ENCODE measurements at places on chromosomes 7 and 10.

- no peak for DNase-seq
These were observed 1004.9 kb downstream of the KCNMA1 start for GRCh38 chr10:76632767-76633051.

DNA sequence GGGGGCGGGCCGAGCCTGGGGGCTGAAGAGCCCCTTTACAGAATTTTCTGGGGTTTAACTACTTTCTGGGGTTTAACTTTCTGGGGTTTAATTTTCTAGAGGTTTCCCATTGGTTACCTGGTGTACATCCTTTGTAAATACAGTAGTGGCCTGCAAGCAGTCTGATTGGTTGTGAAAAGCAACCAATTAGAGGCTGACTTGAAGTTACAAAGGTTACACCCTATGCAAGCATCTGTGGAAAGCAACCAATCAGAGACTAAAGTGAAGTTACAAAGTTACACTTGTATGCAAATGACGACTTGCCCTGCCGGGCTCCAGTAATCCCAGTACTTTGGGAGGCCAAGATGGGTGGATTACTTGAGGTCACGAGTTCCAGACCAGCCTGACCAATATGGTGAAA is 27.4 kb downstream of the GTF2I start:
- no peak for DNase-seq

DNA sequence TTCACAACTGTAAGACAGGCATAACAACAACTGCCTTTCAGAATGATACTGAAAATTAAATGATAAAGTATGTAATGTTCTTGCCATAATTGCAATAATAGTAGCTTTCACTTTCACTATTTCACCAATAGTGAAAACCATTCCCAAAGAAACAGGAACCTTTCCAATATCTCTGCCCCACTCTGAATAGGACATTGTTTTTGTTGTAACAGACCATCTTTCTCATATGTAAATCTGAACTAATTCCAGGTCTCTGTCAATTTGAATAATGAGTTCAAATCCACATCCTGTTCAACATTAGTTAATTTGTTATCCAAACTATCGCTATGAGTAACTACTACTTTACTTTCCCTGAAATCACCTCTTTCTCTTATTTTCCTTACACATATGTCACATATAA is 148.0 kb downstream of the LRRN3 start:
- DNase-seq = no peak

DNA sequence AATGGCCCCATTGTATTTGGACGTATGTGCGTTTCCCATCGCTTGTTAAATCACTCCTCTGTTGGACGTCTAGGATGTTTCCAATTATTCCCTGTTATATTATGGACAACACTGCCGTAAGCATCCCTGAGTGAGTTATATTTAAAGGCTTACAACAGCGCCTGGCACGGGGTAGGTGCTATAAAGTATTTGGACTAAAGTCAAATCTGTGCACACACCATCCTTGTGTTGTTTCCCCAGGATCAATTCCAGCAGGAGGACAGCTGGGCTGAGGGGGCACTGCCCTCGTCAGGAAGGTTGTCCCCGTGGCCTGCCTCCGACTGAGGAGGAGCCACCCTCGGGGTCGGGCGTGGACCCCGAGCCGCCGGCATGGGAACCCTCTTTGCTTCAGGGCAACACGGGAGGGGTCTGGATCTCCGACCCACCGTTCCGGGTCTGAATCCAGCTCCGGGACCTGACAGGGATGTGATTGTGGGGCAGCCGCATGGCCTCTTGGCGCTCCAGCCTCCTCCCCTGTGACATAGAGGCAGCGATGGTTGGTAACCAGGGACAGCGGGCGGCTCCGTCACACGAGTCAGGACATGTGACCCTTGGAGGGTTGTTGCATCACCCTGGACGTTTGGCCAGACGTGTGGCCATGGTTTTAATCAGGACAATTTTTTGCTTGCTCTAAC is 1.5 kb upstream of the JAKMIP3 start:
- no peak for DNase-seq

GRCh38 chr10:24451325-24451820 is 242.4 kb downstream of the KIAA1217 start:
- DNase-seq = no peak

GRCh38 chr10:77104459-77104980 is 533.1 kb downstream of the KCNMA1 start:
- no peak for DNase-seq

DNA sequence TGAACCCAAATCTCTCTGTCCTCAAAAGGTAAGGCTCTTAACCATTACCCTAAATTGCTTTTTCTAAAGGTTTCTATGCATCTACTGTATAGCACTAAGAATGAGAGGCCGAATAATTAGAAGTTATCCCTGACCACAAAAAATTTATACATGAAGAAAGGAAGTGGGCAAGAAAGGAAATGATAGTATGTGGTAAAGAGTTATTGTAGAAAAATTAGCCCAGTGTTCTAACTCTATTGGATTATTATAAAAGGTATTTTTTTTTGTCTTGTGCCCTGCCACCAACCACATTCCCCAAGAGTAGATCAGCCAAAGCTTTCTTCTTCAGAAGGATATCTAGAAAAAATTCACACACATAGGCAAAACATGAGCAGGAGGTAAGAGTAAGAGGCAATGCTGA is 45.4 kb downstream of the DKK1 start:
- no peak for DNase-seq

DNA sequence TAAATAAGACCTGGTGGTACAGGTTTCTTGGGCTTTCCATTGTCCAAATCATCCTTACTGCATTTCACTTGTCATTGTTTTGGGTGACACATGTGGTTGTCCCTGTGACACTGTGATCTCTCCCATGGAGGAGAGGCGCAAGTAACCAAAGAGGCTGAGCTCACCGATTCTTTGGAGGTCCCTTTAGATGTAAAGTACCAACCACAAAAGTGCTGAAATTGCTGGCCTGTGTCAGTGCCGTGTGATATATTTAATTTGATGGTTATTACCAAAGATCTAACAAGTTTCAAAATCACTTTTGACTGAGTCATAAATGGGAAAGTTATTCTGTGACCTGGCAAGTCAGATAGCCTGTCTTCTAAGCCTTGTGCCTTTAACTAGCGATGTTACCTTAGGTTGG is 19.4 kb downstream of the MCM10 start:
- no peak for DNase-seq

GRCh38 chr7:27745064-27745583 is 5.2 kb downstream of the TAX1BP1 start:
- DNase-seq = no peak

GRCh38 chr10:52313933-52314821 is at the start of gene DKK1:
DKK1 (plus strand) TSS chr10:52314281; CDS start chr10:52314435, 154 bp downstream.
- no peak for DNase-seq
